ENCODE measurements at places on chromosomes 2 and 18.

DNA sequence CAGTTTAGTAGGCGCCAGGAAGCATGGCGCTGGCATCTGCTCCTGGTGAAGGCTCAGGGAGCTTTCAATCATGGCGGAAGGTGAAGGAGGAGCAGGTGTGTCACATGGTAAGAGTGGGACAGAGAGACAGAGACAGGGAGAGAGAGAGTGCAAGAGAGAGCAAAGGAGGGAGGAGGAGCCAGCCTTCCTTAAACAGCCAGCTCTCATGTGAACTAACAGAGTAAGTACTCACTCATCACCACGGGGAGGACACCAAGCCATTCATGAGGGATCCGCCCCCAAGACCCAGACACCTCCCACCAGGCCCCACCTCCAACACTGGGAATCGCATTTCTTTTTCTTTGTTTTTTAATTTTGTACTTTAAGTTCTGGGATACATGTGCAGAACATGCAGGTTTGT, 40.8 kb upstream of the CLASP1 start:
- DNase-seq: no peak

GRCh38 chr2:215884451-215885087, 128.8 kb downstream of the MREG start:
- no peak for DNase-seq

GRCh38 chr2:83368916-83369315, 1090.2 kb downstream of the SUCLG1 start:
- no peak for DNase-seq

DNA sequence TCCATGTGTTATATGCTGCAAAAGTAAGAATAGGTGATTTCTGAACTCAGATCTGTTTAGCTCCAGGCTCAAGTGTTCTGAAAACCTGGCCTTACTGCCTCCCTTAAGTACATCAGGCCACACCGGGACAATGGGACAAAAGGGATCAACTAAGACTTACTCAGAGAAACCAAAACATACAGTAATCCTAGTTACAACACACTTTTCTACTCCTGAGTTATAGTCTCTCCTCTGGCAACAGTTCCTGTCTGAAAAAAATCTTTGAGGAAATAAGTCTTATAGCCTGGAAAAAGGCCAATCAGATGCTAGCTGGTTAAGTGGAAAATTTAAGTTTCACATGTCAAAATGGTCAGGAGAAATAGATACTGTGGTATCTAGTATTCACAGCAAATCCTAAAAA, 5.6 kb downstream of the METTL5 start:
- no peak for DNase-seq

GRCh38 chr2:233929352-233930022, 12.3 kb downstream of the TRPM8 start:
- DNase-seq: no peak

GRCh38 chr18:39259736-39260135, 1694.1 kb upstream of the CELF4 start:
- DNase-seq: no peak

DNA sequence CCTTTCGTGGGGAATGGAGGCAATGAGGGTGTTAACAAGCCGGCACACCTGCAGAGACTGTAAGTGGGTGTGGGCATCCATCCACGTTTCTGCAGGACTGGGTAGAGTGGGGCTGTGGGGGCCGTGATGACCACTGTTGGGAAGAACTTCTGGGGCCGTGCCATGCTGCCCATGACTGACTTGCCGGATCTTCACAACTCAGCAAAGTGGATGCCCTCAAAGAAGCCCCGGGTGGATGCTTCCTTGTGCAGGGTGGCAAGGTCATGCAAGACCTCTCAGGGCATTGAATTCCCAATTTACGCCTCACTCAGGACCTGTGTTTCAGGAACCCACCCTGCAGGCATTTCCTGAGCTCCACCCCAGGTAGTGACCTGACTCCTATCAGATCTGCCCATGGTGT, 143.5 kb upstream of the TPO start:
- DNase-seq: no peak

Data from WERI-Rb-1 (cell line).